NCI-H1930 (cell line): ENCODE measurements at places on chromosomes 1 and 21.

DNA sequence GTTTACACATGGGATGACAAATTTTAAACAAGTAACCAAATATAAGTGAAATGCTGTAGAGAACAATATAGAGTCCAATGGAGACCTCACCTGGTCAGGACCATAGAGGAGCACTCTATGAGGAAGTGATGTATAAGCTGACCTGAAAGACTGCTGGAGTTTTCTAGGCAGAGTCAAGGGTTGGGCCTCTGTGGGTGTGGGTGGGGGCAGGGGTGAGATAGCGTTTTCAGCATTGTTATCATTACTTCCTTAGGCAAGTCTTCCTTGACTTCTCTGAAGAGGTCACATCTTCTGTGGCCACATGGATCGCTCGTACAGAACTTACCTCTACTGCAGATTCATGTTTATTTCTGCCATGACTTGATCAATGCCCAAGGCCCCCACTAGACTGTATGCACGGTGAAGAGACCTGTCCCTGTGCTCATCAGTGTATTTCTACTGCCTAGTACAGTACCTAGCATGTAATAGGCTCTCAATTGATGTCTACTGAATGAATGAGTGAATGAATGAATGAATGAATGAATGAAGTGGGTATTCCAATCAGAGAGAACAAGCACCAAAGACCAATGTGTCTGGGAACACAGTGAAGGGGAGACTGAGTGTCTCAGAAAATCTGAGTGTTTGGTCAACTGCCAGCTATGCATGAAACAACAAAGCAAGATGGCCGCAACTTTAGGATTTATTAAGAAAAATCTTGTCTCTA lies 116.5 kb downstream of the RNF220 start:
- DNase-seq: no peak

- DNase-seq: no peak
These were observed 67.4 kb downstream of the DMRTB1 start for GRCh38 chr1:53526451-53527101.

GRCh38 chr1:5649795-5650194 lies 342.4 kb downstream of the NPHP4 start:
- DNase-seq: no peak

DNA sequence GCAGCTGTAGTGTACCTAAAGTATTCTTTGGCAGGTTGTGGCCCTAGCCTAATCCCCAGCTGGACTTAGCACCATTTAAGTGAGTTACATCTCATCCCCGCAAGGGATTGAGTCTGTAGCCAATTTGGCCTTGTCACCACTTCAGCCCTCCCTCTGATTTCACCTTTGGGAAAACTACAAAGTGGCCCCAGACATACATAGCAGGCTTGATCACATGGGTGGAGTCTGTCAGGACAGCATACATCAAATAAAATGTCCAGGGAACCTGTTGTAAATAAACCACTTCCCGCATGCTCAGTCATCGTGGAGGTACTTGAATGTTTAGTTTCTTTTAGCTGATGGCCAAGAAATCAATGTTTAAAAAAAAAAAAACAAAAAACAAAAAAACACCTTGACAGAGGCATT lies 142.5 kb downstream of the DHRS3 start:
- no peak for DNase-seq

GRCh38 chr21:35475762-35476161 lies 426.7 kb upstream of the RUNX1 start:
- DNase-seq: no peak

GRCh38 chr21:34693192-34693810 lies 24.5 kb downstream of the CLIC6 start:
- peak; percentile 16 for DNase-seq
